Left ventricle myocardium inferior (tissue), 1 donor: ENCODE measurements at places on chromosomes 2 and 18.

- DNase-seq: no peak
These were observed 2.3 kb downstream of the FZD7 start for GRCh38 chr2:202035941-202036372.

DNA sequence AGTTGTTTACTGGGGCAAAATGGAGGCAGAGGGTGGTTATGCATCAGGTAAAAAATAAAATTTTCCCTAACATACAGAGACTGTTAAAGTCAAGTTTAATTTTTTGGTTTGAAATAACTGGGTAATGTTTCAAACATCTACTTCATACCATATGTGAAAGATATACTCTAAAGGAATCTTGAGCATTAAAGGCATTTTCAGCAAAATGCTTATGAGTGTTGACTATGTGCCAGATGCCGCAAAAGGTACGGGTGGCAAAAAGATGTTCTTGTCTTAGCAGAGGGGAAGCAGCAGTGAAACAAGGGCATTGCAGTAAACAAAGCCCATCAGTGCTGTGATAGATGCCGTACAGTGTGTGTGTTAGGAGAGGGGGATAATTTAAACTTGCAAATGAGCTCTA is 263.1 kb upstream of the ID2 start:
- DNase-seq: no peak

GRCh38 chr2:20537423-20538307 is 90.8 kb downstream of the RHOB start:
- no peak for DNase-seq

- DNase-seq: no peak
These were observed 1.4 kb downstream of the SP110 start for GRCh38 chr2:230218421-230218820.

GRCh38 chr2:6224267-6224666 is 532.1 kb downstream of the SOX11 start:
- no peak for DNase-seq

DNA sequence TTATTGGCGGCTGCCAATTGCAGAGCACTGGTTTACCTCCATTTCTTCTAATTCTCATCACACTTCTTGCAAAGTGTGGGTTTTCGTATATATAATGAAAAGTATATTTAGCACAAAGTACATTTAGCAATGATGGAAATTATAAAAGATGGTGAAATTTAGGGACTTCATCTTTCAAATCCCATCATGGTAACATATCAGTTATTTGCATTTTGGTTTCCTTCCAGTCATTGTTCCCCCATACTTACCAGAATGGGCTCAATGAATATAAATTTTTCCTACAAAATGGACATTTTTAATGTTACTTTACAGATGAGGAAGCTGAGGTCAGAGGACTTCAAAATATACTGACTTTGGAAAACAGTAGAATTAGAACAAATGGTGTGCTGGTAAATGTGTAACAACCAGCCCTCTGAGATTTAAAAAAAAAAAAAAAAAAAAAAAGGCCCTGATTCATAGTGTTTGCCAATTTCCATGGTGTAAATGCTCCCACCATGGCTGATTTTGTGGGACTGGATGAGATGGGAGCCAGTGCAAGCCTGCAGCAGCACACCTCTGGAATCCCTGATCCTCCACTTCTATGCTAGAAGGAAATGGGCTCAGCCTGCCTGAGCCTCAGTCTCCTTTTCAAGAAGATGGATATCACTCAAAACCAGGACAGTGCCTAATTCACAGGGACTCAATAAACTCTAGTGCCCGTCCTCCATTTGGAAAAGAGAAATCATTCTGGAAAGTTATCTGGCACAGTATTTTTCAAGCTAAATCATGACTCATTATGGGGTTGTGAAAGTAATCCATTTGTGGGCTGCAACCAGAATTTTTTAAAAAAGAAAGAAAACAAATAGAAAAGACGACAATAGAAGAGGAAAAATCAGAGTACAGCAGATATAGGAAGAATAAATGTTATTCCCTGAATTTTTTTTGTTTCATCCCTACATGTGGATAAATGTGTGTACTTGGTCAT is 34.0 kb downstream of the LBH start:
- no peak for DNase-seq

DNA sequence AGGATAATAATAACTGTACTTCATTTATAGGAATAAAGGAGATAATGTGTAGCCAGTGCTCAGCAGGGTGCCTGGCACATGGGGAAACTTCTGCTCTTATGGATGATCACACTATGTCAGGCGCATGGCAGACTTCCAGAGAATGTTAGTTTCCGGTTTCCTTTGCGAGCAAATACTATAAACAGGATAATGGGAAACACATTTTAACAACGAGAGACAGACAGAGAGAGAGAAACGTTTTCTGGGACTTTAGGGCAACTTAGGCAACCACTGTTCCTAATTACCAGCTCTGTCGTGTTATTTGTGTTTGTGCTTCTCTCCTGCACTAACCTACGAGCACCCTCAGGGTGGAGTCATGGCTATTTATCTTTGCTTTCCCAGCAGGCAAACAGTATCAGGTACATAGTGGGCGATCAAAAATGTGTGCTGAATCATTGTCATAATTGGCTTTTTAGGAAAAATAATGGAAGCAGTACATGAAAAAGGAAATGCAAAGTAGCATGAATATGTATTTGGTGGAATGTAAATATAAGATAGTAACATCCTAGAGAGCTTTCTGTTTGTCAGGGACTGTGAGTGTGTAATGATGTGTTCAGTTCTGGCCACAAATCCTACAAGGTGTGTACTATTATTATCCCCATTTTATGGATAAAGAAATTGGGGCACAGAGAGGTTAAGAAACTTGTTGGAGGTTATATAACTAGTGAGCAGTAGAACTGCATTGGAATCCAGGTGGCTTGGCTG is 36.8 kb upstream of the IGFBP2 start:
- DNase-seq: no peak

- no peak for DNase-seq
These were observed 142.3 kb downstream of the SOX11 start for GRCh38 chr2:5834501-5834900.

- no peak for DNase-seq
These were observed 105.2 kb upstream of the ARHGAP28 start for GRCh38 chr18:6624271-6624660.

- no peak for DNase-seq
These were observed 2.5 kb upstream of the IL36RN start for GRCh38 chr2:113056521-113056920.

DNA sequence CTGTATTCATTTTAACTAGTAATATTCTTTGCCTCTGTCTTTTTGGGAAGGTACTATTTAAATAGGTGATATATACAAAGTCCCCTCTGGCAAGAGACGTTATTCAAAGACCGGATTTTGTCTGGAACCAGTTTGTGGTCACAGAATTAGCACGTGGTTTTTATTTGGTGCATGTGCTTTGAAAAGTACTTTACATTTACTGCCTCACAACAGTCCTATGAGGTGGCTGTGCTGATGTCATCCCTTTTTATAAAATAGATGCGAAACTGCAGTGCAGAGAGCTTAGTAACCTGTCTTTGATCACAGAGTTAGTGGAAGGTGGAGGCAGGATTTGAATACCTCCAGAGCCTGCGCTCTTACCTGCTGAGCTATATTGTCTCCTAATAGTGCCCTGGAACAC is 4.0 kb downstream of the LPIN1 start:
- DNase-seq: no peak

DNA sequence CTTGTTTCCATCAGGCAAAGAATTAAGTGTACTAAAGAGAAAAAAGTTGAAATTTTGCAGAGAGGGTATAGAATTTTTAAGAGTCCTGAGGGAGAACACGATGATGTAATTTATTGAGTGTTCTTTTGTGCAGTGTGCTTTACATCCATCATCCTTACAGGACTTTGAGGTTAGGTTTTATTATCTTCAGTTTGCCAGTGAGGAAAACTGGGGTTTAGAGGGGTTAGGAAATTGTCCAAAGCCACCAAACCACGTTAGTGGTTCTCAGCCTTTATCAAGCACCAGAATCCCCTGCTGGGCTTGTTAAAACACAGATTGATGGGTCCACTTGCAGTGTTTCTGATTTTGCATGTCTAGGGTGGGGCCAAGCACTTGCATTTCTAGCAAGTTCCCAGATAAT is 277.5 kb downstream of the KCNS3 start:
- DNase-seq: no peak

GRCh38 chr2:172489681-172490080 is 62.3 kb downstream of the ITGA6 start:
- no peak for DNase-seq

DNA sequence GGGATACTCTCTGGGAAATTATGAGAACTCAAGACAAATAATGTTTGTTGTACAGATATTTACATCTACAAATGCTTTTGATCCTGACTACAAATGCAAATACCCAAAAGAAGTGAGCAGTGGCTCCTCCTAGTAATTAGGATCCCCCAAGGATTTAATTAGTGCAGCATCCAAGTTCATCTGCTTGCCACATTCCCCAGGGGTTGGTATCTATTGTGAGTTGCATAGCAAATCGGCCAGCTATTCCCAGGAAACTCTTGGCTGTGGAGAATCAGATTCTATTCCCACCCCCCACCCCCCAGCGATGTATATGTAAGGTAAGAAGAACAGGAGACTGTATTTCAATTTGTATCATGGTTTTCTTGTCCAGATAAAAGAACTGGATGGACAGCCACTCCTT is 725.1 kb upstream of the CDH7 start:
- no peak for DNase-seq

DNA sequence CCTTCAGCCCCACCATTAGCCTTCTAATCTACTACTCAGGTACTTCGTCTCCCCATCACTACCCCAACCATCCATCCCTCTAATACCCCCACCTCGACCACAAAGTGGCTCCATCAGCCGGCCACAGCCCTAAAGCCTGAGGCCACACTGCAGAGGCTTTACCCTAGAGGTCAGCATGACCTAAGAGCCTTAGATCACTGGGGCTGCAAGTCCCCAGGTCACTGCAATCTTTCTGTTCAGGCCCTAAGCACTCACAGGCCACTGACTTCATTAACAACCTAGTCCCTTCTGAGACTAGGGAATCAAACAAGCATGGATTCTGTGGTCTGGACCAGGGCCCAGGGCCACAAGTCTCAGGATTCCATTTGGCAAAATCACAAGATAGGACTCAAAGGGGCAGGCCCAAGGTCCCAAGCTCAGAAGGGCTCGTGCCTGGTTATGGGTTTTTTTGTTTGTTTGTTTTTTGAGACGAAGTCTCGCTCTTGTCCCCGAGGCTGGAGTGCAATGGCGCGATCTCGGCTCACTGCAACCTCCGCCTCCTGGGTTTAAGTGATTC is 37.0 kb upstream of the PKDCC start:
- DNase-seq: no peak

DNA sequence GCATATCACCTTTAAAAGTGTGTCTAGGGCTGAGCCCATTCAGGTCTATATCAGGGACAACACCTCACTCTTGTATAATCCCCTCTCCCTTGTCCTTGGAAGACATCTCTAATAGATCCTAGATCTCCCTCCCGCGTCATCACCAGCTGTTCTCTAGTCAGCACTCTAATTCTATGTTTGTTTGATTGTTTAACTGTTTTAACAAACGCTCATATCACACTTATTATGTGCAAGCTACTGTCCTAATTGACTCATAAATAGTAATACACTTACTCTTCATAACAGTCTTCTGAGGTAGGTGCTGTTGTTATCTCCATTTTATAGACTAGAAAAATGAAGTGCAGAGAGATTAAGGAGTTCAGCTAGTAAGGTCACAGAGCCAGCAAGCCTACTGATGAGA is 1.6 kb upstream of the ERMN start:
- DNase-seq: no peak

- no peak for DNase-seq
These were observed 8.1 kb downstream of the ASIC4 start for GRCh38 chr2:219522111-219523030.

GRCh38 chr2:128422571-128422970 is 103.9 kb upstream of the HS6ST1 start:
- no peak for DNase-seq

DNA sequence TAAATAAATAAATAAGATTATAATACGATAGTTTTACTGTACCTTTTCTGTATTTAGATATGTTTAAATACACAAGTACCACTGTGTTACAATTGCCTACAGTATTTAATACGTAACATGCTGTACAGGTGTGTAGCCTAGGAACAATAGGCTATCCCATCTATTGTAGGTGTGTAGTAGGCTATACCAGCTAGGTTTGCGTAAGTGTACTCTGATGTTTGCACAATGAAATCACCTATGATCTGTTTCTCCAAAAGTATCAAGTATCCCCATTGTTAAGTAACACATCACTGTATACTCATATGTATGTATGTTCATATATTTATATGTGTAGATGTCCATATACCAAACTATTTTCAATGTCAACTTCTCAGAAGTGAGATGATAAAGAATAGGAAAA is 118.2 kb upstream of the RND3 start:
- no peak for DNase-seq

- no peak for DNase-seq
These were observed 76.1 kb upstream of the SMAD2 start for GRCh38 chr18:48006415-48007175.

DNA sequence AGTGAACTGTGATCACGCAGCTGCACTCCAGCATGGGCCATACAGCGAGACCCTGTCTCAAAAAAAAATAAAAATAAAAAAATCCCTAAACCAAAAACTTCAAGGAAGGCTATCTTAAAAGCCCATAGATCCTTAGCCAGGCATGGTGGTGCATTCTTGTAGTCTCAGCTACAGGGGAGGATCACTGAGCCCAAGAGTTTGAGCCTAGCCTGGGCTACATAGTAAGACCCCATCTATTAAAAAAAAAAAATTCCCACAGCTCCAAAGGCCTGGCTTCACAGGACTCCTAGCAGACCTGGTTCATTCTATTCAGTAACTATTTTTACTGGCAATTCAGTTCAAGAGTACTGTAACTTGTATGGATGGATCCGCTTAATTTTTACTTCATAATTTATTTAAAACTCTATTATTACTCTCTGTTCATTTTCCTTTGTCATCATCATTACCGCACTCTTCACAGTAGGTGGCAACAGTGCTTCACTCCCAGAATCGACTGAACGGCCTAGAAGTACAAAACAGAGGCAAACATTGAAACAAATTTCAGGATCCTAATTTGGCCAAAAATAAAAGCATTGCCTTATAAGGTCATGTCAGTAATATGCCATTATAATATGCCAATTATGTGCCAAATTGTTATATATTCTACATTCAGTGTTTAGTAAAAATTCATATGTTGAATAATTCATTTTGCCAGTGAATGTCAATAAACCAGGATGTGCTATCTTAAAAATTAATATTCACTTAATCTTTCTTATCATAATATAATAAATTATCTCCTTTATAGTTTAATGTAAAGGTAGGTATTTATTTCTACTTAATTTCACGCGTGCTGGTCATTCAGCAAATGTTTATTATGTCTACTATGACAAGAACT is 14.3 kb upstream of the STAM2 start:
- DNase-seq: no peak

- DNase-seq: no peak
These were observed 101.5 kb downstream of the ZNF532 start for GRCh38 chr18:58966005-58966677.

GRCh38 chr2:64979744-64980143 is 9.5 kb upstream of the SLC1A4 start:
- DNase-seq: no peak

- DNase-seq: no peak
These were observed 44.6 kb downstream of the HAUS1 start for GRCh38 chr18:46148810-46149209.
